ENCODE measurements at places on chromosomes 7 and 10.

DNA sequence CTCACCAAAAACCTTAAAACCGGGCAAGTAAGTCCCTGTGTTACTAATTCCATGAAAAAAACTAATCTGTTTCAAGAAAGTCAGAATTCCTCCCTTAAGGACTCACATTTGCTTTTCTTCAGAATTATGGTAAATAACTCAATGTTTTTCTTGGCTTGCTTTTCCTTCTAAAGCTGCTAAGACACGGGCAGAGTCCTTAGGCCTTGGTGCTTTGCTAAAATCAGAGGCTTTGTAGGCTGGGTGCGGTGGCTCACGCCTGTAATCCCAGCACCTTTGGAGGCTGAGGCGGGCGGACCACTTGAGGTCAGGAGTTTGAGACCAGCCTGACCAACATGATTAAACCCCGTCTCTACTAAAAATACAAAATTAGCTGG is 32.0 kb downstream of the GNA12 start:
- peak; percentile 37 for DNase-seq

- no peak for DNase-seq
Measured at GRCh38 chr7:44998153-44998871, 1.7 kb upstream of the CCM2 start.

- DNase-seq = peak; percentile 83
Measured at GRCh38 chr10:14009371-14010100, 321.2 kb downstream of the FRMD4A start.

DNA sequence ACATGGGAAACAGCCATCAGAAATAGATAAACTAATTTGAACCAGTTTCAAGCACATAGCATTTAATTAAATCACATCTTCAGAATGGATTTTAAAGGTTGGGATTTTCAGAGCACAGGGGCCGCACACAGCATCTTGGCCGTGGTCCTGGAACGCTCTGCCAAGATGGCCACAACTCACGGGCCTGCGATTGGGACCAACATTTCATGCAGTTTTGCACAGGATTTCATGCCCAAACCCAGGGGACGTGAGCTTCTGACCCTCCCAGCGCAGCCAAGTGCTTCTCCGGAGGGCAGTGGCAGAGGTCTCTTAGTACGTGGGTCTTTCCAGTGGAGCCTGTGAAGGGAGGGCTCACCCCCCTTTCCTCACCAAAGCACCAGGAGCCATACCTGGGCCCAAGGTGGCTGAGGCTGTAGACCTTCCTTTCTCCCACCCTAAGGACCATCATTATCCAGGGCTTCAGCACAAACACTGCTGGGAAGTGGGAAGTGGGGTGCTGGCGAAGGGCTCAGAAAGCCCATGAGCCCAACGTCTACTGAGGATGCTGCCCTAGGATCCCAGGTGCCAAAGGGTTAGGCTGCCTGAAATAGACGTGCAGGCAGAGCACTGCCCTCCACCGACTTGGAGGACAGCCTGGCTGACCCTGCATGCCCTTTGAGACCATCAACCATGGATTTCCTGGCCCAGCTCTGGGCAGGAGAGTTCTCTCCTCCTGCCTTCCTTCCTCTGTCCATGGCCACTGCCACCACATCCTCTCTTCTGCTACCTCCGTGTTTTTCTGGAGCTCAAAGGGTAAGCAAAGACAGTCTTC is 611.2 kb upstream of the MGMT start:
- DNase-seq = no peak

DNA sequence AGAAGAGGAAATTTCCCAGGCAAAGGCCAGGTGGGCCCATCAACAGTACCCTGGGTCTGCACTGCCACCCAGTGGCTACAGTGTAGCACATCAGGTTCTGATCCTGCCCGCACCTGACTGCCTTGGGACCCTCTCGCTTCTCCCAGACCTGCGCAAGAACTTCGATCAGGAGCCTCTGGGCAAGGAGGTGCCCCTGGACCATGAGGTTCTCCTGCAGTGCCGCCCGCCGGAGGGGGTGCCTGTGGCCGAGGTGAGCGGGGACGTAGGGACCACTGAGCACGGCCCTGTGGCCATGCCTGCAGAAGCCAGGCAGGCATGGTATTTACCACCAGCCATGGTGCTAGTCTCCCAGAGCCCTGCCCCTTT is 33.9 kb upstream of the SLC29A3 start:
- DNase-seq = peak; percentile 85

GRCh38 chr7:43248961-43249822 is 136.7 kb downstream of the HECW1 start:
- DNase-seq = no peak

- no peak for DNase-seq
Measured at GRCh38 chr10:86753051-86753450, 3.4 kb upstream of the BMPR1A start.

DNA sequence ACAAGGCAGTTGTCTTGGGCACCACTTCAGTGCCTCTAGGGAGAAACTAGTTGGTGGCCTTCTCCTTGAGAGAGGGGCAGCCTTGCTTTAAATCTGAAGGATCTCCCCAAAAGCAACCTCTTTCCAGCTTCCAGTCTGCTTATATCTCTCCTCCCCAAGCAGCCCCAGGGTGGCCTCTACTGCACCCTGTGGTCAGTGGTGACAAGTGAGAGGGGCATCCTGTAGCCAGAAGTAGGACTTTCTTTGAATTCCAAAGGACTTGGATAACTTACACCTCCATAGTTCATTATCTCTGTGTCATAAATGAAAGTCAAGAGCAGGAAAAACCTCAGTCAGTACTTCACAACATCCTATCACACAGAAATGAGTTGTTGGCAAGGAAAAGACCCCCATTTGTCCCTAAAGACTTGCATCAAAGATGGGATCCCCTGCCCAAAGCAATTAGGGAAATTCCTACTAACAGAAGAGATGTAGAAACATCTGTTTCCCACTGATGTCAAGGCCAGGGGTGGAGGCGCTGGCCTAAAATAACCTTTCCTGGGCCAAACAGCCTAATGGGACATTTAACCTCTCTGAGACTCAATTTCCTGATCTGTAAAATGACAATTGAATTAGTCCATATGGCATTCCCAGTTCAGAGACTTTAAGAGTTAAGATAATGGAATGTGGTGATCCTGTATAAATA is 44.0 kb upstream of the ANKRD1 start:
- DNase-seq = no peak

DNA sequence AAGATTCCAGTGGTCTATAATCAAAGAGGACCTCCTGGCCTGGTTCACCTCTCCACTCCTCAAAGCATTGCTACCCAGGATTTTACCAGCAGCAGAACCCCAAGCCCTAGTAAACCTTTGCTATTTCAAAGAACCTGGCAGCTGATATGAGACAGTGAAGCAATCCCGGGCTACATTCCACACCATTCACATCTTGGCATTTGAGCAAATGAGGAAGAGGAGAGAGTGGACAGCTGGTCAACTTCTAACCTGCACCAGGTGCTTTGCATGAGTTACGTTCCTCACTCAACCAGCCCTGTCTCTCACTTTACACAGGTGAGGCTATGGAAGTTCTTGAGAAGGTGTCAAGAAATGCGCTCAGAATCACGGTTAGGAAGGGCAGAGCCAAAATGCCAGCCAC is 1.1 kb downstream of the CCDC3 start:
- no peak for DNase-seq

DNA sequence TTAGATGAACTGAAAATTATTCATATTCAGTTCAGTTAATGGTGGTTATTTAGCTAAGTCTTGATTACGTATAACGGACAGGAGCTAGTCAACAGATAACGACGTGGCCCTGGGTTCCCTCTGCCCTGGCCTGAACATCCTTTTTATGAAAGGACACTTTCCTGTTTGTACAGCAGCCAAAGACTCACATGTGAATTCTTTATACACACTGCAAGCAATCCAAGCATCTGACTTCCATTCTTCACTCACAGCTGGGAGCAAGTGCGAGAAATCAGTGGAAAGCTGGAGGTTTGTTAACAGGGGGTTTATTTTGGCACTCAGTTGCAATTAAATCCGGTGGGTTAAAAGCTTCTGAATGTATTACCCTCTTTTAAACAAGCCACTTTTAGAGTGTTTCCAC is 148.1 kb upstream of the GDF10 start:
- DNase-seq = no peak

DNA sequence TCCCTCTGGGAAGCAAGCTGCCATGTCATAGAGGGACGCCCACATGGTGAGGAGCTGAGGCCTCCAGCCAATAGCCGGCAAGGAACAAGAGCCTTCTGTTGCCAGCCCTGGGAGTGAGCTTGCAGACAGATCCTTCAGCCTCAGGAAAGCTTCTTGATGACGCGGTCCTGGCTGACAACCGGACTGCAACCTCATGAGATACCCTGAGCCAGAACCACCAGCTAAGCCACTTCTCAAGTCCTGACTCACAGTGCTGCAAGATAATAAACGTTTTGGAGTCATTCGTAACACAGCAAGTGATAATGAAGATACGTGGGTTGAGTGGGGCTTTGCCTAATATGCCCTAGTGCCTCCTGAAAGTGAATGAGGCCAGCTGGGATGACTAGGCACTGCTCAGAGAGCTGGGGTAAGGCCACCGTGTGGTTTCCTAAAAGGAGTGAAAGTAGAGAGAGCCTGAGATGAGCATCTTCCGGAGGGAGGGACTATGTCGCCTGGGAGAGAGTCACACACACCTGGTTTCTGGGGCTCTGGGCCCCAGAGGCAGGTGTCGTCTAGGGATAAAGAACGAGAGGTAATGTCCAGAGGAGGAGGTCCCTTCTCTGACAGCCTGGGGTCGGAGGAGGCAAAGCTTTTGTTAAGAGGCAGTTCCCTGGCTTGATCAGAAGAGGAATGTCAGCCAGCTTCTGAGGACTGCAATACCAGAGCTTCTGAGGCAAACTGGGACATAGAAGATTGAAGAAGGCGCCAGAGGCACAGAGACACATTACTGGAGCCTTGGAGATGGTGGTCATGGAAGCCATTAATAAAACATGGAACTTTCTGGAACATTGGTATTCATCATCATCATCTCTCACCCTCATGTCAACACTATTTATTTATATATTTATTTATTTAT is 53.6 kb downstream of the PYROXD2 start:
- peak; percentile 82 for DNase-seq

DNA sequence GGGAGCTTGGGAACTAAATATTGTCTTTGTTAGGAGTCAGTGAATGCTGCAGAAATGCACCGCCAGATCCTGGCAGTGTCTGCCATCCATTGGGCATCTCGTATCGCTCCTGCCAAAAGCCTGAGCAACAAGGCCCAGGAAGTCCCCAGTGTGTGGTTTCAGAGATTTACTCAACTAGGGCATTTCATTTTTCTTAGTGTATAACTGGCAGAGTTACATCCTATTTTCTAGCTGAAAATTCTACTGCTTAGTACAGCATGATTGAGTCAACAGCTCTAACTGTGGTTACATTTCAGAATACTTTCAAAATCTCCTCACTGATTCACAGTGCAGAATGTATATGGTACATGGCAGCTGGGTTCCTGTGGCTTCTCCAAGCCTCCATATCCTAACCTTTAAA is 95.8 kb upstream of the CREB5 start:
- DNase-seq = no peak

GRCh38 chr10:78479467-78479866 is 445.8 kb downstream of the RPS24 start:
- no peak for DNase-seq

- DNase-seq = no peak
Measured at GRCh38 chr7:65938336-65938895, 43.6 kb downstream of the GUSB start.

DNA sequence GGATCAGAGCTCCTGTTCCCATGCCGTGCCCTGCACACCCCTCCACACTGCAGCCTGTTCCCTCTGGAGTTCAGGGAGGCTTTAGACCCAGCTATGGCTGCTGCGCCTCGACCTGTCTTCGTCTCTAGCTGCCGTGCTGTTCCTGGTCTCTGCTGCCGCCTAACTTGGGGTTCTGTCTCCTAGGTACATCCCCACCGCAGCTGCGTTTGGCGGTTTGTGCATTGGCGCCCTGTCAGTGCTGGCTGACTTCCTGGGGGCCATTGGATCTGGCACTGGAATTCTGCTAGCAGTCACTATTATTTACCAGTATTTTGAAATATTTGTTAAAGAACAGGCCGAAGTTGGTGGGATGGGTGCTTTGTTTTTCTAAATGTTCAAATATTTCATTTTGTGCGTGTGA is 31.6 kb downstream of the NUDT5 start:
- no peak for DNase-seq

GRCh38 chr10:130434446-130435385 is 298.5 kb downstream of the GLRX3 start:
- no peak for DNase-seq

GRCh38 chr7:49840751-49841405 is 67.4 kb downstream of the VWC2 start:
- peak; percentile 59 for DNase-seq

GRCh38 chr7:41085244-41085643 is 617.6 kb downstream of the INHBA start:
- no peak for DNase-seq

DNA sequence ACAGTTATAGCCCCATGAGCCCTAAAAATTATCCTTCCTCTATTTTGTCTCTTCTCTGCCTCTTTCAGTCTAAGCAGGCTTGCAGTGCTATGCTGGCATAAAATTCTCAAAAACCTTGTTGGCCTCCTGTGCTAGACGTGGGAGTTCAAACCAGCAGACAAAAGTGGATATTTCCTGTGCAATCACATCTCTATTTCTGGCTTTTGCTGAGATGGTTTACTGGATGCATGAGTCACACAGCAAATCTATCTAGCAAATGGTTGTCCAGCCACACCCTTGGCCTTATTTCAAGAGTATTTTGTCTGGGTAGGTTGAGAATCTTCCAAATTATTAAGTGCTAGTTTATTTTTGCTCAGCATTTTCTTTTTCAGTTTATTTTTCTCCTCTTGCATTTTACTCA is 370.8 kb downstream of the CDC14C start:
- DNase-seq = no peak

DNA sequence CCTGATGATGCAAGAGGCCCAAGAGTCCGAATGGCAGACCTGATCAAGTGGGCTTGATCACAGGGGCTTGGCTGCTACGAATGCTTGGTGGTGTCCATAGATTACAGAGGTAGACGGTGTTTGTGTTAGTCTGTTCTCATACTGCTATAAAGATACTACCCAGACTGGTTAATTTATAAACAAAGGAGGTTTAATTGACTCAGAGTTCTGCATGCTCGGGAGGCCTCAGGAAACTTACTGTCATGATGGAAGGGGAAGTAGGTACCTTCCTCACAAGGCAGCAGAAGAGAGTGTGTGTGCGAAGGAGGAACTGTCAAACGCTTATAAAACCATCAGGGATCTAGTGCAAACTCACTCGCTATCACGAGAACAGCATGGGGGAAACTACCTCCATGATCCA is 268.9 kb upstream of the KLF6 start:
- no peak for DNase-seq

DNA sequence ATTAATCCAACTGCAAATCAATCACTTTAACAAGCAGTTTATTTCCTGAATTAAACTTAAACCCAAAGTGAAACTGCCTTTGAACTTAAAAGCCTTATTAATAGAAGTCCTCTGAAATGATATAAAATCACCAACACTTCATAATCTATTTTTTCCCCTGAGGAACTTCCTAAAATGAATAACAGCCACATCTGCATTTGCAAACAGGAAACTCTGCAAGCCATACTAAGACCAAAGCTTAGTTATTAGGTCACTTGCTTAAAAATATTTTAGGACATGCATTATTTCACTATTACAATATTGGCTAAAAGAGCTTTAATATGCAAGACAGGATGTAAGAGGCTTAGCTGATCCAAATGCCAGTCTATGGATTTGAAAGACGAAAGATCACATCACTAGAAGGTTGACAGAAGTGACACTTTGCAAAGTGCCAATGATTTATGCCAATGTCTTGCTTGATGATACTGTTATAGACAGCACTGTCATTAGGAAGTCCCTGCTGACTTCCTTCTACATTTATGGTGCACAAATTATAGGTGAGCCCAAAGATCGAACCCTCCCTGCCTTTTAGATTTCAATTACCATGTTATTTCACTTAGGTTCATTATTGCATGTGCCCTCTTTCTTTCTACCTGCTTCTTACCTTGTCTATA is 99.9 kb upstream of the SKAP2 start:
- no peak for DNase-seq

All from eye (tissue), 1 donor.